T-helper 2 cell (primary cell): ENCODE measurements at places on chromosomes 12 and 14.

- DNase-seq = no peak
These were observed 271.6 kb upstream of the ATP2B1 start for GRCh38 chr12:89980236-89980635.

DNA sequence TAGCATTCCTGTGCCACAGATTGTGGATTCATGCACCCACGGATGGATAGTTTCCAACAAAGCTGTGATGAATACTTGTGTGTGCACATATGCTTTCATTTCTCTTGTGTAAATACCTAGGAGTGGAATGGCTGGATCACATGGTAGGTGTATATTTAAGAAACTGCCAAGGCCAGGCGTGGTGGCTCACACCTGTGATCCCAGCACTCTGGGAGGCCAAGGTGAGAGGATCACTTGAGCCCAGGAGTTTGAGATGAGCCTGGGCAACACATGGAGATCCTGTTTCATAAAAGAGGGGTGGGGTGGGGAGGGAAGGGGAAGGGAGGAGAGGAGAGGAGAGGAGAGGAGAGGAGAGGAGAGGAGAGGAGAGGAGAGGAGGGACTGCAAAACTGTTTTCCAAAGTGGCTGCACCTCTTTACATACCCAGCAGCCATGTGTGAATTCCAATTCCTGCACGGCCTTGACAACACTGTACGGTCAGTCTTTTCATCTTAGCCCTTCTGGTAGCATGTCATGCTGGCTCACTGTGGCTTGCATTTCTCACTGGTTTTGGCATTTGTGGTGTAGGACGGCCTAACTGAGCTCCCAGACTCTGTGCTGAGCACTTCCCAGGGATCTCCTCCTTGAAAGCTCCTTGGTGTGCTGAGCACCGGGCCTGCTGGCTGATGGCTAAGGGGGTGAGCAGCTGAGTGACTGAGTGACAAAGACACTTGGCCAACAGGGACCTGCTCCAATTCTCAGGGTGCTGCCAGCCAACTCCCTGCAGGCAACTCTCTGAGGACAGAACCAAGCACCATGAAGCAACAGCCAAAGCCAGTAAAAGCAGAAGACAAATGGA is 27.9 kb downstream of the SYNE3 start:
- DNase-seq = no peak

GRCh38 chr12:92719674-92720073 is 16.9 kb downstream of the PLEKHG7 start:
- DNase-seq = no peak

DNA sequence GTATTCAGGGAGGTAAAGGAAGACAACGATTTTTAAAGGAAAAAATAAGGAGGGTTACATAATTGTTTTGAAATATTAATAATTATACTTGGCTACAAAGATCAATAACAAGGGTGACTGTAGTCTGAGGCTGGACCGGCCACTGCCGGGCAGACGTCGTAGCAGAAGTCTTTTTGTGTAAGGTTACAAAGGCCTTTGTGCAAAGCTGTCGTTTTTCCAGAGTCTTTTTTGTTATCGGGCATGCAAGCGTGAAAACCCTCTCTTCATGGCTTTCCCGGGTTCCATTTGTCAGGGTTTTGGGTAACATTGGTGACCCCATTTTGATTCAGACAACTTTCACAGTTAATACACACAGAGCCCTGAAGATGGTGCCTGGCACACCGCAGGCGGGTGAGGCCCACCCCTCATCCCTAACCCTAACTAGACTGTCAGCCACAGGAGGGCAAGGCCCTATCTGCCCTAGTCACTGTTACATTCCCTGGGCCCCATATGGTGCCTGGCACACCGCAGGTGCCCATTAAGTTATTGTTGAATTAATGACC is 31.3 kb downstream of the RILPL1 start:
- no peak for DNase-seq

DNA sequence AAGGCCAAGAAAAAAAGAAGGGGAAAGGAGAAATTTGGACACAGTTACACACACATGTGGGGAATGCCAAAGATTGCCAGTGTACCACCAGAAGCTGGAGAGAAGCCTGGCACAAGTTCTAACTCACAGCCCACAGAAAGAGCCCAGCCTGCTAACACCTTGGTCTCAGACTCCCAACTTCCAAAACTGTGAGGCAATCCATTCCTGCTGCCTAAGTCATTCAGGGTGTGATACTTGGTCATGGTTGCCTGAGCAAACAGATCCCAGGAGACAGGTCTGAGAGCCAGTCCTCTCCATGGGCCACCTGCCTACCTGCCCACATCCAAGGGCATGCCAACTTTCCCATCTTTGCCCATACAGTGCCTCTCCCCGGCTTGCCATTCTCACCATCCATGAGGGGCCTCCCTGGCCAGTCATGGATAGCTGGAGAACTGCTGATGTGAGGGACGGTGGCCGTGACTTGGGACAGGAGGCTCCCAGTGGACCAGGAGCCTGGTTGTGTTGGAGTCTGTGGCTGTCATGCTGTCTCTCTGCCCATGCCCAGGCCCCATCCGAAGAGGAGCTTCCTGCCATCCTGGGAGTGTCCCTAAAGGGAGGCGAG is 198.0 kb upstream of the RTL1 start:
- no peak for DNase-seq

- DNase-seq = no peak
These were observed 24.7 kb downstream of the TMEM63C start for GRCh38 chr14:77206261-77206824.

DNA sequence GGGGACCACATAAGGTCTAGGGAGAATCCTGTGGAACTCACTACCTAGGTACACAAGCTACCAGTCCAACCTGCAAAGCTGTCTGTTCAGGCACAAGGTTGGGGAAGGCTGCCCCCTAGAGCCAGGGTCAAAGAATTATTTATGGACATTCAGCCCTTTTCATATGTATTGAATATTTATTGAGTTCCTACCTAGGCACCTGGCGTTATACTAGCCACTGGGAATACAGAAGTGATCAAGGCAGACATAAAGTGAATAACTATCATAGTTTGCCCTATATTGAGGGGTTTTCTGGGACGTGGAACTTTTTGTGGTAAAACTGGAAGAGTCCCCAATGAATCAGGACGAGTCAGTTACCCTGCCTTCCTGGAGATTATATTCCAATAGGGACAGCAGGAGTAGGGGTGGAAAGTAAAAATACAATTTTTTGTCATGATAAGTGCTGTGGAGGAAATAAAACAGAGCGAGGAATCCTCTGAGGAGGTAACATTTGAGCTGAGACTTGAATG is 5.8 kb upstream of the SLC48A1 start:
- no peak for DNase-seq

- no peak for DNase-seq
These were observed 809 bp downstream of the AP1G2 start for GRCh38 chr14:23566778-23567185.

DNA sequence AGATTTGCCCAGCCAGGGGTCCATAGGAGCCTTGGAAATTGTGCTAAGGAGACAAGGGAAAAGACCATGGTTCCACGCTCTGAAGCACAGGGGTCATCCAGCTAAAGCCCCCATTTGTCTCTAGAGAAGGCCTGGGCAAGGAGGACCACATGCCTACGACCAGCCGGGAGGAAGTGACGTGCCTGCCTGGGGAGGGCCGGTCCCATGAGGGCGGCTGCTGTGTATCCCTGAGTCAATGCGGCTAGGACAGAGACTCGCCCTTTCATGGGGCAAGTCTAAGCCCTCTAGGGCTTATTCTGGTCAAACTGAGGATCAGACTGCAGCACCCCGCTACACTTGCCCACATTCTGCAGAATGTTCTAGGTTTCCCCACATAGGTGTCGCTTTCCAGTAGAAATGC is 20.6 kb upstream of the RIN3 start:
- DNase-seq = no peak

DNA sequence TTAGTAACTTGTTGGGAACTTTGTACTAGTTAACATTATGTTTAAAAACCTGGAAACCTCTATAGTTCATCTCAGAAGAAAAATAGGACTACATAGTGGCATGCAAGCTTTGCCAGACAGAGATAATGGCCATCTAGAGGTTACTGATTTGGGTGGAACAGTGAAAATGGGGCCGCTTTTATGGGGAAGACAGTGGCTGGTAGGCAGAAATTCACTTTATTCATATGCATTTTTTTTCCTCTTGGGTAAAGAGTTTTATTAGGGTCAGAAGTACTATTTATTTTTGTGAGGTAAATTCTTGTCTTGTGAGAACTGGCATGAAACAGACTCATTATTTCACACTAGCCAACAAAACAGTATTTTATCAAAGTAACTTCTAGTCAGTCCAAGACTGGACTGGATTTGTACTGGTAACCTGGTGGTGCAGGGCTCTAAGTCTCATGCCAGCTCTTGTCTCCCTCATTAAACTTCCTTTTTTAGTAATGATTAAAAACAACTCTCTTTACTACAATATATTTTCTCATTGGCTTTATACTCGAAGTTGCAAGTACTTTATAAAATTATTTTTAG is 345.8 kb downstream of the RAD51B start:
- DNase-seq = no peak
